Activated CD8-positive, alpha-beta memory T cell treated with anti-CD3 and anti-CD28 coated beads, Interleukin-2, amount 10 ng/mL, durations not matched to agents 7 days and 5 days (primary cell): ENCODE measurements at places on chromosomes 2 and 18.

DNA sequence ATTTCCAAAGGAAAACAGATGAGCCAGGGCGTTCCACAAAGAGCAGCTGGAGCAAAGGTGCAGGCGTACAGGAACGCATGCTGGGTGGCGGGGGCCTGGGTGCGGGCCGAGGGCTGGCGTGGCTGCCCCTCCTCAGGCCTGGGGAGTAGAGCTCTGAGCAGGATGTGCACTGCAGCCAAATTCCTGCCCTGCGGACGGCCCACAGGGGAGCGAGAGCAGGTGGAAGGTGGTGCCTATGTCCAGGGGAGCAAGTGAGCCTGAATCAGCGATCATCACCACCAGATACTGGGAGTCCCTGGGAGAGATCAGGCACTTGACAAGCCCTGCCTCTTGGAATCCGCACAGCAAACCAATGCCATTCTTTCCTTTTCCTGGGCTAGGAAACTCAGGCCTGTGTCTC lies 106.3 kb downstream of the GBX2 start:
- no peaks in the 10 kb centered on the region for H3K36me3 ChIP-seq
- H3K4me1 ChIP-seq: no peaks in the 10 kb centered on the region
- H3K4me3 ChIP-seq: no peak overlapping the region
- no peak for DNase-seq
- peaks cover 2% of the 10 kb centered on the region for H3K27me3 ChIP-seq

- peak overlapping the region; percentile 48 for H3K27ac ChIP-seq
- H3K4me1 ChIP-seq: peaks cover 36% of the 10 kb centered on the region
- no peak for DNase-seq
- H3K27me3 ChIP-seq: no peaks in the 10 kb centered on the region
- H3K4me3 ChIP-seq: no peak overlapping the region
Measured at GRCh38 chr2:135840601-135841000, 3.6 kb upstream of the LCT start.

DNA sequence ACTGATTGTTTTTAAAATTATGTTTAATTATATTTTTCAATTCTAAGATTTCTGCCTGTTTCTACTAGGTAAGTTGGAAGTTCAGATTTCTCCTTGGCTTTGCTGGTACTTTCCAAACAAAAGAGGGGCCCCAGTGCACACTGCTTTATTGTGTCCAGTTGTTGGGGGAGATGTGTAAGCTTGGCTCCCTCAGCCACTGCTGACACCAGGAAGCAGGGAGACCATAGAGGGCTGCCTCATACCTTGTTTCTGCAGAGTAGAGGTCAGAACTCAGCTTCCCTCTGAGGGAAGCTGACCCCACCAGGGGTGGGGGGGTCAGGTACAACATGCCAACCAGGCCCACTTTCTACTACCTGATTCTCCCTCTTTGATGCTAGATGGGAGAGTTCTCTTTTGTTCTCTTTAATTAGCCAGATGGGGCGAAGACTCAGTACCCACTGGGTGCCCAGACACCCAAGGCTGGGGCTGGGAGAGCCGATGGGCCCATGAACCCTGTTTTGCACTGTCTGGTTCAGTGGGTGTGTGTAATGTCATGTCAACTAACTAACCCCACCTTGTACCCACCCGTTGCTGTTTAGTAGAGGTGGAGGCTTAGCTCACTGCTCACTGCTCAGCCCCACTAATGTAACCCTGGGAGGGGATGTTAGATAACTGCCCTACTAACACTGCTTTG lies 14.7 kb downstream of the BCL2L11 start:
- DNase-seq: no peak
- no peak overlapping the region for H3K27ac ChIP-seq
- H3K27me3 ChIP-seq: no peaks in the 10 kb centered on the region
- no peak overlapping the region for H3K4me3 ChIP-seq

DNA sequence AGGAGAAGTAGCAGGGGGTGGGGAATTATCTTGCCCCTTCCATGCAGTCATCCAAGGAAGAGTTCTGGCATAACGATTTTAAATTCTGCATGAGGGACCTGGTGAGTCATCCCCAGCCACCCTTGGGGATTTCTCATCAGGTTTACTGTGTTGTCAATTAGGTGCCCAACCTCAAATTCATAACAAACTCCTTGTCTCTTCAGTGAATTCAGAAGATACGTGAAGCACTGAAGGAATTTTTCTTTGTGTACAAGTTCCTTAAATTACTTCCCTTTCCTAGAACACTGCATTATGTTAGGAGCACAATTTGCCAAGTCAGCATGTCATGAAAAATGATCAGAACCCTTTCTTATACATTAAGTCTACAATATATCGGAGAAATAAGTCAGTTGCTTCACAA lies 70.8 kb upstream of the NOSTRIN start:
- no peaks in the 10 kb centered on the region for H3K36me3 ChIP-seq
- peaks cover 2% of the 10 kb centered on the region for H3K27me3 ChIP-seq
- H3K4me1 ChIP-seq: no peaks in the 10 kb centered on the region
- H3K4me3 ChIP-seq: no peak overlapping the region

DNA sequence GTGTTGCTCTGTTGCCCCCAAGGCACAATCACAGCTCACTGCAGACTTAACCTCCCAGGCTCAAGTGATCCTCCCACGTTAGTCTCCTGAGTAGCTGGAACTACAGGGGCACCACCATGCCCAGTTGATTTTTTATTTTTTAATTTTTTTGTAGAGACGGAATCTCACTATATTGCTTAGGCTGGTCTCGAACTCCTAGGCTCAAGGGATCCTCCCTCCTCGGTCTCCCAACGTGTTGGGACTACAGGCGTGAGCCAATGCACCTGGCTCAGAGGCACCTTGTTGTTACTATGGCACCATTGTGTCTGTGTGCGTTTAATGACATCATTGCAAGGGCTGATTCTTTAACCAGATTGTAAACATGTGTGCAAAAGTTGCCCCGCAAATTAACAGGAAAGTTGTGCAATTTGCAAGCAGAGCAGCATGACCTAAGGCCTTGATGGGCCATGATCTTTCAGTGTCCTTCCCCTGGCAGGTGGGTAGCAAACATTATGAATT lies 22.6 kb downstream of the TCF23 start:
- H3K27me3 ChIP-seq: peaks cover 18% of the 10 kb centered on the region
- H3K27ac ChIP-seq: no peak overlapping the region

DNA sequence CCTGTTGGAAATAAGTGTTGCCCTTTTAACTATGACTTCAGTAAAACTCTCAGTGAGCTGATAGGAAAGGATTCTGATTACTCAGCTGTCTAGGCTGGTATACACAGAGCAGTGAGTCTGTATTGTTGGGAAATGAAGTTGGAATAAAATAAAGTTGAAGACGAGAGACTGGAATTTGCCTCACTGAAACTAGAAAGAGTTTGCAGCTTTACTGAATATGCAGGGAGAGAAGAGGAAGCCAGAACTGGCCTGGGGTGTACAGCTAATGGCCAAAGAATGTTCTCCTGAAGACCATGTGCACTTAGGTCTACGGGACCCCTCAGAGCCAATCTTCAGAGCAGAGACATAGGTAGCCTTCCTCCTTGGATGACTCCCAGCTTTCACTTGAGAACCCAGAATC lies 26.5 kb downstream of the EIF4E2 start:
- no peak overlapping the region for H3K27ac ChIP-seq
- H3K27me3 ChIP-seq: no peaks in the 10 kb centered on the region
- DNase-seq: no peak
- H3K36me3 ChIP-seq: peaks cover 14% of the 10 kb centered on the region
- H3K4me1 ChIP-seq: peaks cover 22% of the 10 kb centered on the region

DNA sequence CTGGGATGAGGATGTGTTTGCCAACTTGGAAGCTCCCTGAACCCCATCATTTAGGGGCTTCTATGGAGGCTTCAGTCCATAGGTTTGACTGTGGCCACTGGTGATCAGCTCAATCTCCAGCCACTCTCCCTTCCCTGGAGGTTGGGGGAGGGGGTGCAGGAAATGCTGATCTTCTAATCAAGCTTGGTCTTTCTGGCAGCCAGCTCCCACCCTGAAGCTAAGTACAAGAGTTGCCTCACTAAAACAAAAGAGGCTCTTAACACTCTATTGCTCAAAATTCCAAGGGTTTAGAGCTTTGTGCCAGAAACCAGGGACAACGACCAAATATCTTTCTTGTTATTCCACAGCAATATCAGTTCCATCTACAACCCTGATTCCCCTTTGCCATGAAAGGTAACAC lies 19.4 kb upstream of the MPPE1 start:
- DNase-seq: no peak
- no peaks in the 10 kb centered on the region for H3K36me3 ChIP-seq
- no peaks in the 10 kb centered on the region for H3K27me3 ChIP-seq
- peaks cover 5% of the 10 kb centered on the region for H3K4me1 ChIP-seq
- no peak overlapping the region for H3K27ac ChIP-seq

DNA sequence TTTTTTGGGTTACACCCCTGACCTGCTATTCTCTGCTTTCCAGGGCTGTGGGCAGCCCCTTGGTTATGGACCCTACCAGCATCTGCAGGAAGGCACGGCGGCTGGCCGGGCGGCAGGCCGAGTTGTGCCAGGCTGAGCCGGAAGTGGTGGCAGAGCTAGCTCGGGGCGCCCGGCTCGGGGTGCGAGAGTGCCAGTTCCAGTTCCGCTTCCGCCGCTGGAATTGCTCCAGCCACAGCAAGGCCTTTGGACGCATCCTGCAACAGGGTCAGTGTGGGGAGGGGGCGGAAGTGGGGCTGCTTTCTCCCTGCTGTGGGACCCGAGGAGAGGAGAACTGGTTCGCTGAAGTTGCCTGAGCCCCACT lies 9.7 kb upstream of the WNT10A start:
- DNase-seq: no peak
- H3K4me1 ChIP-seq: peaks cover 6% of the 10 kb centered on the region
- H3K27me3 ChIP-seq: peaks cover 91% of the 10 kb centered on the region
- H3K36me3 ChIP-seq: no peaks in the 10 kb centered on the region
- H3K27ac ChIP-seq: no peak overlapping the region
- no peak overlapping the region for H3K4me3 ChIP-seq

DNA sequence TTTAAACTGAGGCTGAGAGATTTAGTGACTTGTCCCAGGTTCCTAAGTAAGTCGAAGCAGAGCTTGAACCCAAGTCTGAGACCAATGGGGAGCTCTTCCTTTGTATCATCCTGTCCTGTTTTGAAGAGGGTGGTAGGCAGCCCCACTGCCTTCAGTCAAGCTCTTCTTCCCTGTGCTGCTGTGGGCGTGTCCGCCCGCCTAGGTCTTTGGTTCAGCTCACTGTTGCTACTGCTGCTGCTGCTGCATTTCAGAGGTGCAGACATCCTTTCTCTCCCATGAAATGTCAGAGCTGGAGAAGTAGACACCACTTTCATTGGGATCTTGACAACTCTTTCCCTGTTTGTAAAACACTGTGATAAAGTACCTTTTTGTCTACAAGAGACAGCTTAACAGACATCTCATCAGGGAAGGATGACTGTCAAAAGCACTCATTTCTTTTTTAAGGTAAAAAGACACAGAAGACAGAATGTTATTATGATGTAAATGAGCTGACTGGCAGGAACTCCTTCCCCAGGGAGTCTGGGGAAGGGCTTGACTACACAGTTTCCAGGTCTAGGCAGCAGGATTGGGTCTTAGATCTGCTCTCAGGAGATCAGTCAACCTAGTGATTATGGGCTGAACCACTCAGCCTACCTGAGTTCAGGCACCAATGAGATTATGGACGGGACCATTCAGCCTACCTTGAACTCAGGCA lies 91.7 kb upstream of the TRIB2 start:
- no peak overlapping the region for H3K27ac ChIP-seq
- no peaks in the 10 kb centered on the region for H3K36me3 ChIP-seq
- no peak overlapping the region for H3K4me3 ChIP-seq
- H3K27me3 ChIP-seq: no peaks in the 10 kb centered on the region
- peaks cover 5% of the 10 kb centered on the region for H3K4me1 ChIP-seq
- no peak for DNase-seq

DNA sequence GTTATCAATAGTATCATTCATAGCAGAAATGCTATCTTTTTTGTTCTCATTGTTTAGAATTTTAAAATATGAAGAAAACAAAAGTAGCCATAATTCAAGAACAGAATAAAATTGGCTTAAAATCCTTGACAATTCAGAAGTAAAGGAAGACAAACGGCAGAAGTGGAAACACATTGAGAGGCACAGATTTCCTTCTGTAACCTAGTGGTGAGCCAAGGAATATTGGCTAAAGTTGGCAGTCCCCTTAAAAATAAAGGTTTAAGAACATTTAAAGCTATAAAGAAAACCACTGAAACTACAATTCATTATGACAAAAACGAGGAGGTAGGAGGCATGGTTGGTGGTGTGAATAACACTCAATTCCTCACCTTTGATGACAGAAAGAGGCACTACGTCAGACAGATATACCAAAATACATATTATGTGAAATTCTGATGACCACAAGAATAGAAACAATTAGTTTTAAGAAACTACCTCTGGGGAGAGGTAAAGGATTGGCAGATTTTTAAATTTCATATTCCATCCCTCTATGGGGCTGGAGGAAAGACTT lies 42.3 kb downstream of the SFT2D3 start:
- peaks cover 31% of the 10 kb centered on the region for H3K4me1 ChIP-seq
- H3K36me3 ChIP-seq: peaks cover 50% of the 10 kb centered on the region
- H3K27ac ChIP-seq: no peak overlapping the region
- H3K4me3 ChIP-seq: no peak overlapping the region
- no peaks in the 10 kb centered on the region for H3K27me3 ChIP-seq

GRCh38 chr18:77206676-77207374 lies 42.8 kb upstream of the GALR1 start:
- H3K27me3 ChIP-seq: no peaks in the 10 kb centered on the region
- no peak overlapping the region for H3K27ac ChIP-seq
- DNase-seq: no peak
- H3K4me1 ChIP-seq: peaks cover 43% of the 10 kb centered on the region
- peaks cover 5% of the 10 kb centered on the region for H3K36me3 ChIP-seq
- no peak overlapping the region for H3K4me3 ChIP-seq

GRCh38 chr2:228509021-228509420 lies 327.5 kb upstream of the SPHKAP start:
- H3K4me3 ChIP-seq: no peak overlapping the region
- no peaks in the 10 kb centered on the region for H3K36me3 ChIP-seq
- H3K4me1 ChIP-seq: no peaks in the 10 kb centered on the region
- H3K27me3 ChIP-seq: no peaks in the 10 kb centered on the region

- H3K36me3 ChIP-seq: peaks cover 2% of the 10 kb centered on the region
- H3K27me3 ChIP-seq: peaks cover 13% of the 10 kb centered on the region
- DNase-seq: no peak
- no peak overlapping the region for H3K4me3 ChIP-seq
- H3K4me1 ChIP-seq: peaks cover 32% of the 10 kb centered on the region
Measured at GRCh38 chr2:44124500-44124899, 44.2 kb upstream of the PPM1B start.

GRCh38 chr2:238425979-238426567 lies 654 bp upstream of the ASB1 start:
- H3K27me3 ChIP-seq: no peaks in the 10 kb centered on the region
- no peak for DNase-seq
- H3K27ac ChIP-seq: peak overlapping the region; percentile 92
- H3K4me1 ChIP-seq: peaks cover 40% of the 10 kb centered on the region
- H3K36me3 ChIP-seq: peaks cover 16% of the 10 kb centered on the region

DNA sequence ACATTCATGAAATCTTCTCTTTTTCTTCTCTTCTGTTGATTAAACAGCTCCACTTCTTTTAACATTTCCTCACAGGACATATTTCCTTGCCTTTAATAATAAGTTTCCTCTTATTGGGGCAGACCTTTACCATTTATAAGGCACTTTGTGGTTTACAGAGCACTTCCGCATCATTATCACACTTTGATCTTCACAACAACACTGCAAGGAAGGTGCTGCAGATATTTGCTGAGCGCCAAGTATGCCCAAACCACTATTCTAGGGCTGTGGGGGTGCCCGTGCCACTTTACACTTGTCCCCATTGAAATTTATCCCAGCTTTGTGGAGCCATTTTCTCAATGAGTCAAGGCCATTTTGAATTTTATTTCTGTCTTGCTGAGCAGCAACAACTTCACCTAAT lies 246.6 kb downstream of the SS18 start:
- no peak for DNase-seq
- no peaks in the 10 kb centered on the region for H3K4me1 ChIP-seq
- H3K27ac ChIP-seq: no peak overlapping the region
- no peaks in the 10 kb centered on the region for H3K36me3 ChIP-seq
